ENCODE measurements at places on chromosomes 1 and 21. TPM values are rescaled to one million over a fixed set of nuclear protein-coding genes. Genes with fewer than 3 reads are reported as not detected.

The GNPAT gene
- total RNA-seq = 55.7 TPM

The CLCN6 gene
- 37.4 TPM for total RNA-seq

The C4BPA gene
- total RNA-seq = not detected

The CFAP74 gene
- not detected for total RNA-seq

The DCDC2B gene
- total RNA-seq = not detected

The COL9A2 gene
- 0.14 TPM for total RNA-seq

The SEMA6C gene
- total RNA-seq = 1.8 TPM

The HIVEP3 gene
- total RNA-seq = 8.7 TPM

The DRAXIN gene
- total RNA-seq = not detected

The CELA3A gene
- not detected for total RNA-seq

The FAM177B gene
- not detected for total RNA-seq

The FCRL6 gene
- not detected for total RNA-seq

The KCTD3 gene
- total RNA-seq = 24.5 TPM

The LDLRAD2 gene
- total RNA-seq = not detected

Data from placental pericyte (primary cell).